Smooth muscle cell of bladder (primary cell): ENCODE measurements at places on chromosomes 2 and 18. TPM values are rescaled to one million over a fixed set of nuclear protein-coding genes. Genes with fewer than 3 reads are reported as not detected.

PER2 gene
- total RNA-seq: 2.0 and 2.8 TPM in 2 replicates

DNER gene
- 0.43 and 0.83 TPM in 2 replicates for total RNA-seq

C2orf78 gene
- not detected in 2 replicates for total RNA-seq

SKOR2 gene
- total RNA-seq: not detected in 2 replicates

IL1B gene
- total RNA-seq: 26.3 and 54.3 TPM in 2 replicates

PUM2 gene
- total RNA-seq: 26.7 and 30.1 TPM in 2 replicates

RND3 gene
- total RNA-seq: 606 and 918 TPM in 2 replicates

ZBTB14 gene
- 7.8 and 9.1 TPM in 2 replicates for total RNA-seq

TMEM150A gene
- 7.4 and 11.1 TPM in 2 replicates for total RNA-seq

TMEFF2 gene
- 3.0 TPM in 2 replicates for total RNA-seq
